ENCODE measurements at places on chromosomes 5 and 9. TPM values are rescaled to one million over a fixed set of nuclear protein-coding genes. Genes with fewer than 3 reads are reported as not detected.

The PCDHB6 gene
- 0.35 TPM for total RNA-seq

The CDC20B gene
- total RNA-seq = not detected

The C9orf152 gene
- total RNA-seq = not detected

The INSYN2B gene
- total RNA-seq = 0.30 TPM

The LCN15 gene
- not detected for total RNA-seq

The ABO gene
- total RNA-seq = 2.4 TPM

The F2RL2 gene
- 0.13 TPM for total RNA-seq

The IRX2 gene
- 5.6 TPM for total RNA-seq

The ITGA2 gene
- total RNA-seq = 0.97 TPM

The FOXD4 gene
- not detected for total RNA-seq

The KYAT1 gene
- 12.6 TPM for total RNA-seq

DNA sequence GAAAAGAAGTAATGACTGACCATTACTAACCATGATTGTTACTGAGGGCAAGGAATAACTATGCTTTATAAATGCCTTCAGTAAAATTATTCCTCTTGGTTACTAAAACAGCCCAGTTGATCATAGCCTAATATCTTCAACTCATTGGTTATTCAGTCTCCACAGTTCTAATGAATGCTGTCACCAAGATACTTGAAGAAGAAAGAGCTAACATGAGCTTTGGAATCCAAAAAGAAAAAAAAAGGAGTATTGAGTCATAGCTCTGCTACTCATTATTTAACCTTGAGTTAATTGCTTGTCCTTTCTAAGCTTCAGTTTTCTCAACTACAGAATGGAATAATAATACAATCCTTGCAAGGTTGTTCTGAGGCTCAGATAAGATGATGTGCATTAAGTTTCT lies 187.7 kb downstream of the BRINP1 start:
- DNase-seq = no peak

DNA sequence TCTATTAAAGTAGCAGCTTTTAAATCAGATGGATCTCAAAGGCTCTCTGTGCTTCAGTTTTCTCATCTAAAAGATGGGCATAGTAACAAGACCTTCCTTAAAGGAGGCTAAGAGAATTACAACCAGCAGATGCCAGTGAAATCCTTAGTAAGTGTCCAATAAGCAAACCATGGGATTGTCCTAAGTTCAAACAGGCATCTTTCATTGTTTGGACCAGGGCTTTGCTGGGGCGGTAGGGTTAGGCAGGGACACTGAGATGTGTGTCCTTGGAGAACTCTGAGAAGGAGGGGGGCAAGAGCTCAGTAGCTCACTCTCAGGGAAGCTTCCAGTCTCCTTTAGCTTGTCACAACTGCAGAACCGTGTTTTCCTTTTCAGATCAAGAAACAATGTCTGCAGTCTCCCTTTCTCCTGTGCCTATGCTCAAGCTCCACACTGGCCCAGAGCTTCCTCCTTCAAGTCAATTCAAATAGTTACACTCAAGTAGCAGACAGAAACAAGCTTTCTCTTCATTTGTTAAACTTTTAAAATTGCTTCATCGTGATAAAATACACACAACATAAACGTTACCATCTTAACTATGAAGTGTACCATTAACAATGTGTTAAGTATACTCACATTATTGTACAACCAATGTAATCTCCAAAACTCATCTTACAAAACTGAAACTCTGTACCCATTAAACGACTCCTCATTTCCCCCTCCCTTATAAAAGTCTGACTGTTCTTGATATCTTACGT lies 216.2 kb downstream of the PIK3R1 start:
- DNase-seq = no peak

GRCh38 chr5:40452874-40453624 lies 226.7 kb upstream of the PTGER4 start:
- no peak for DNase-seq

DNA sequence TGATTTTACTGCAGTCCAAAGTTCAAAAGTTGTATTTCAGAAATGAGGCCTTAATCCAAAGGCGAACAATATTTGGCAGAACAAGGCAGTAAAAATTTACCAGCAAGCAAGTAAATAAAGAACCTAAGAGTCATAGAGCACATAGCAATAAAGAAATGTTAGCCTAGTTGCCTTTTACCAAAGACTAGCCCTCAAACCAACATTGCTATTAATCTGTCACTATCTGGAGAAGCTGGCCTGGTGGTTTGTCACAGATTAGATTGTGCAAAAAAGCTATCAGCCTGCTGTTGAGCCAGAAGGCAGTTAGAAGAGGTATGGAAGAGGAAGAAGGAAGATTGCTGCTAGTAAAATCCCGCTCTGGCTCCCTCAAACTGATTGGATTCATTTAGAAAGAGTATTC lies 304.7 kb upstream of the KLF4 start:
- DNase-seq = no peak

DNA sequence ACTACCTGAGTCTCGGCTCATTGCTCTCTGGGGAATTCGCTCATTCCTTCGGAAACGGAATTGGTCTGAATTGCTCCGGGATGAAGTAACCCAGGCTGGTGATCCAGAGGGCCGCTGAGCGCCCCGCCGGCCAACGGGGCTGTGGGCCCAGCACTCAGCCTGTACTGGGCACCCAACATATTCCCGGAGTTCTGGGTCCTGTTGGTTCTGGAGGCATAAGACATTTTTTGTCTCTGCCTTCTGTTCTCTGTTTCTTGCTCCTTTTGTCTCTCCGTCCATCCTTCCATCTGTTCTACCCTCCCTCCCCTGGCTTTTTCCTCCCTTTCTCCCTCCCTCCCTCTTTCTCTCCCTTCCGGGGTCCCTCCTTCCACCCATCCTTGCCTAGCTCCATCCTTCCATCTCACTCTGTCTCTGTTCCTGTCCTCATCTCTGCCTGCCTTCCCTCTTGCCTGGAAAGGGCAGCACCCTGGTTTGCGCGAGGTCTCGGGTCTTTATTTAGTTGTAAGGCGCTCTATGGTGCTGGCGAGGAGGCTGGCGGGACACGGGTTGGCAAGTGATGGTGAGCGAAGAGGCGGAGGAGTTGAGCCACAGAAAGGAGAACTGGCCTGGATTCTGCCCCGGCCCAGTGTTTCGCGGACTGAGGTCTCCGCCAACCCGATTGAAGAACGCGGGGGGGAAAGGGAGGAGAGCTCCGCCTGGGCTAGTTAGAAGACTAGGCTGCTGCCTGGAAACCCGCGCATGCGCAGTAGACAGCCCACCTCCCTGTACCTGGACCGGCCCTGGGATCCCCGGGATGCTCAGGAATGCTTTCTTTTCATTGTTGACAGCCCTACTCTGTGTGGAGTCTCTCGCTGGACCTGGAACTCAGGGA lies 1468.0 kb downstream of the FOXD4L5 start:
- peak; percentile 93 for DNase-seq

DNA sequence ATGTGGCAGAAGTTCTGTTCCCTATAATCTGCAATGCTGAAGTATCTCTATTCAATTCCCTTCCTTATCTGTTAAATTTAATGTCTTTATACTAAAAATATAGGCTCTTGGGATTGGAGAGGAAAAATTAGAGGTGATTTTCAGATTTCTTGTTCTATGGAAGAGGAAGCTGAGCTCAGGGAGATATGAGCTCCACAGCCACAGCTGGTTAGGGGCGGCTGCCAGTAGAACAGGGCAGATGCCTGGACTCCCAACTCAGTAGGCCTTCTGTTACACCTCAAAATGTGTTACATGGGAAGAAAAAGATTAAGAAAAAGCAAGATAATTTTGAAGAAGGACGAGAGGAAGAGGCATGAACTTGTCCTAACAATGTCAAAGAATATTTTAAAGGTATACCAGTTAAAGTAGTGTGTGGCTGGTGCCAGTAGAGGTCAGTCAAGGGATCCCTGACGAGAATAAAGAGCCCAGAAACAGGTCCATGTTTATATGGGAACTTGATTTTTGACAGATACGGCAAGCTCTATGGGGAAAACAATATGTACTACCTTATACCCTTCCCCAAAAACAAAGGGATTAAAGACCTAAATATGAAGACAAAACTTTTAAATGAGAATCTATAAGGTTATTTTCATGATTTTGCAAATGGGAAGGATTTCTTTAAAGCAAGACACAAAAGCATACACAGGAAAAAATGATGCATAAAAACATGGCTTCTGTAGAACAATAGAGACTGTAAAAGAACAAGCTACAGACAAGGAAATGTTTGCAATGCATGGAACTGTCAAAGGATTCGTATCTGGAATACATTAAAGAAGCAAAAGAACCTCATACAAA lies 28.7 kb downstream of the DNAJC21 start:
- DNase-seq = no peak

GRCh38 chr9:86601697-86602096 lies 247.5 kb upstream of the TUT7 start:
- DNase-seq = no peak

DNA sequence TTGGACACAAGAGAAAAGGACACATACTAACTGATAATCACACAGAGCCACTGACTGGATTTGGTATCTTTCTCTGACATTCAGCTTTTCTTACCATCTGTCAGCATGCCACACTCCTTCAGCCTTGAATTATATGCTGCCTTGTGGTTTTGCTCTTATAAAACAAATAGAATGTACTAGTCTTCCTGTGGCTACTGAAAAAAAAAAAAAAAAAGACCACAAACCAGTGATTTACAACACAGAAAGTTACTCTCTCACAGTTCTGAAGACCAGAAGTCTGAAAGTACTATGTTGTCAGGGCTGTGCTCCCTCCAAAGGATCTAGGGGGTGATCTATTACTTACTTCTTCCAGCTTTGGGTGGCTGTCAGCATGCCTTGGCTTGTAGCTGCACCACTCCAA lies 82.3 kb downstream of the THBS4 start:
- DNase-seq = no peak

DNA sequence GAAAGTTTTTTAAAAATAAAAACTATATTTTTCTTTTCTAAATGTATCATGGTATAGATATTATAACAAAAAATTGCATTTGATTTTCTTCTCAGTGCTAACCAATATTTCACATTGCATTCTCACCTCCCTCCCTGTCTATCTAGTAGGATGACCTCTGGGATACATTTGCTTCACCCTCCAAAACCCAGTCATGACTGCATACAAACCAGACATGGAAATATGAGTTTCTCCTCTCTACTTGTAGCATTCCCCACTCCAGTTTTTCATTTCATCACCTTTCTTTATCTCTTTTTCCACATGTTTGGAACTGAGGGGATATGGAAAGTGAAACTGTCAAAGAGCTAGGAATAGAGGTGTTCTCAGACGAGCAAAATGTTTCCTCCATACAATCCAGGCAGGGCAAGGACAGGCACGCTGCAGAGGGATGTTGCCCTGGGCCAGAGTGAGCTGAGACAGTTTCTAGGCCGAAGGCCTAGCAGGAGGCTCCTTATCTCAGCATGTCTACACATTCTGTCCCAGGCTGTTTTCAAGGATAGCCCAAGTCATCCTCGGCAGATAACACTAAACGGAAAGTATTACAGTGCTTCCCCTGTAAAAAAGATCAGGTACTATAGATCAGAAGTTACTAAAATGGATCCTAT lies 46.7 kb downstream of the MEF2C start:
- DNase-seq = peak; percentile 55

- DNase-seq = no peak
Observed at GRCh38 chr5:132656774-132657355, 1.1 kb upstream of the IL13 start.

- DNase-seq = peak; percentile 70
Observed at GRCh38 chr5:138391859-138392386, 39.4 kb downstream of the KDM3B start.

GRCh38 chr9:123423311-123423640 lies 67.3 kb downstream of the CRB2 start:
- DNase-seq = no peak

DNA sequence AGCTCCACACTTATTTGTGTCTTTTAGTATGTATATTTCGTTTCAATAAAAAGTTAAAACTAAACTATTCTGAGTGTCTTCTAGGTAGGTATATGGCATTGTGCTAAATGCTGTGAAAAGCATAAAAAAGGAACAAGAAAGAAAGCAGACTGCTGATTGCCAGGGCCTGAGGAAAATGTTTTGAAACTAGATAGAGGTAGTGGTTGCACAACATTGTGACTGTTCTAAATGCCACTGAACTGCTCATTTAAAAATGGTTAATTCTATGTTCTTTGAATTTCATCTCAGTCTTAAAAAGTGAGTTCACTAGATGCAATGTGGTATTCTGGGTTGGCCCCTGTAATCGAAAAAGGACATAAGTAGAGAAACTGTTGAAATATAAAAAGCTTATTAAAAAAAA lies 2.6 kb upstream of the ALAD start:
- no peak for DNase-seq

DNA sequence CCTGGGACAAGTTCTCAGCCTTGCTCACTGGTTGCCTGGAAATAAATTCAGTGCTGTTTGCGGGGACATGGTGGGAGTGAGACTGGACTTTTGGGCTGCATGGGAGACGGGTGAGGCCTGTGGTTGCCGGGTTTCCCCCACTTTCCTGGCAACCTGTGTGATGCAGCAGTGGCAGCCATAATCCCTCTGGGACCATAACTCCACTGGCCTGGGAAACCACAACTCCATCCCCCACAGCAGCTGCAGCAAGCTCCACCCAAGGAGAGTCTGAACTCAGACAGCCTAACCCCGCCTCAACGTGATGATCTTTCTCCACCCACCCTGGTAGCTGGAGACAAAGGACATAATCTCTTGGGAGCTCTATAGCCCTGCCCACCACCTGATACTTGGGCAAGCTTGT lies 349.9 kb downstream of the PIK3R1 start:
- DNase-seq = no peak

GRCh38 chr5:160129841-160130240 lies 10.6 kb upstream of the PWWP2A start:
- DNase-seq = no peak

GRCh38 chr9:5886114-5886939 lies 4.4 kb upstream of the MLANA start:
- peak; percentile 80 for DNase-seq

DNA sequence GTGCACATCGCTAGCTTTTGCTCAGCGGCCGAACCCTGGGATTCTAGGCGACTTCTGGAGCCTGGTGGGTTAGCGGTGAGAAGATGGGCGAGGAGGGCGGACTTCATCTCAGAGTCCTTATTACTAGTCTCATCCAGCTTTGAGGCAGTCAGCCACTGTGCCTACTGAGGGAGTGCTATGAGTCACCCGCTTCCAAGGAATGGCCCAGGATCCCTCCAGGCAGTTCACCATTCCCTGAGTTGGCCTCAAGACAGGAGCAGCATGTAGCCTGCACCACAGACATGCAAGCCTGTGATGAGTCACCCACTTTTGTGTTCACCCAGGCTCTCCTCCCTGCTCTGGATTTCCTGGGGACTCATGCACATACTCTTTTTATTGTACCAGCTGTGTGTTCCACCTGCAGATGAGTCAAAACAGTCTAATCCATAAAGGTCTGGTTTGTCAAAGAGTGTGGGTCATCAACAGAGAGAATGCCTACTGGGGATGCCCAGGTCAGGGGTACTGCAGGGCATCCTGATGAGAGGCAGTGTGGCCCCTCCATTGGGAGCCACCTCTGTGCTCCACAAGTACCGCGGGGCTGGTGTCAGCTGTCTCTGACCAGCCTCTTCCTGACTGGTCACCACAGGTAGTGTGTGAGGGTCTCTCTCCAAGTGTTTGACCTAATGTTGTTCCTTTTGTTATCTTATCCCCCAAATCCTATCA lies 20.2 kb downstream of the SLC22A5 start:
- no peak for DNase-seq

DNA sequence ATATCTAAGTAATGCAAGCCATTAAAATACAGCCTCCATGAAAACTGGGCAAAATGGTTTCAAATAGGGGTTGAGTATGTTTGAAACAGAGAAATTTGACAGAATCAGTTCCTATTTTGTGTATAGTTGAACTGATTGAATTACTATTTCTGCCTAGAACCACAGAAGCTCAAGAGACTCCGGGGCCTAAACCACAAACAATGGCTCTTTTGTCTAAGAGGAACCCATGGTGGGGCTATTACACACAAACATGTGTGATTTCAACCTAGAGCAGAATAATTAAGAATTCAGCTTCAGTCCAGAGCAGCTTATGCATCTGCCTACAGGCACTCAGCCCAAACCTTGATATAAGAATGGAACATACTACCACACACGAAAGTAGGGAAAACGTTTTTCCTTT lies 171.2 kb upstream of the MPDZ start:
- no peak for DNase-seq
